ENCODE measurements at places on chromosomes 3 and 15.

DNA sequence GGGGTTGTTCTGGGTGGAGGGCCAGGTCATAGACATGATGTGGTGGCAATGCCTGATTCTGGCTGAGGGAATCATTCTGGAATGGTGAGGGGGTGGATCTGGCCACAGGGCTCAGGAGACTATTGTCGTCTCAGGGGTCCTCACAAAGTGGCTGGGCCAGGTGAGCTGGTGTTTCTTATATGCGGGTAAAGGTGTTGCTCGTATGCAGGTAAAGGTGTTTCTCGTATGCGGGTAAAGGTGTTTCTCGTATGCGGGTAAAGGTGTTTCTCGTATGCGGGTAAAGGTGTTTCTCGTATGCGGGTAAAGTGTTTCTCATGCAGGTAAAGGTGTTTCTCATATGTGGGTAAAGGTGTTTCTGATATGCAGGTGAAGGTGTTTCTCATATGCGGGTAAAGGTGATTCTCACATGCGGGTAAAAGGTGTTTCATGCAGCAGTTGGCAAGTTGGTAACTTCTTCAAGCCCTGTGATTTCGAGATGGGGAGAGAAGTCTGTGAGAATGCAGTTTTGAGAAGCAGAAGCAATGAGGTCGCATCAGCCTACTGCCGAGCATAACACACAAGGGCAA is 10.5 kb upstream of the MUC4 start:
- no peak for DNase-seq

- DNase-seq: peak; percentile 29
These were observed 98.7 kb upstream of the BFSP2 start for GRCh38 chr3:133301194-133301593.

- peak; percentile 76 for DNase-seq
These were observed 69.6 kb upstream of the THBS1 start for GRCh38 chr15:39511000-39511915.

DNA sequence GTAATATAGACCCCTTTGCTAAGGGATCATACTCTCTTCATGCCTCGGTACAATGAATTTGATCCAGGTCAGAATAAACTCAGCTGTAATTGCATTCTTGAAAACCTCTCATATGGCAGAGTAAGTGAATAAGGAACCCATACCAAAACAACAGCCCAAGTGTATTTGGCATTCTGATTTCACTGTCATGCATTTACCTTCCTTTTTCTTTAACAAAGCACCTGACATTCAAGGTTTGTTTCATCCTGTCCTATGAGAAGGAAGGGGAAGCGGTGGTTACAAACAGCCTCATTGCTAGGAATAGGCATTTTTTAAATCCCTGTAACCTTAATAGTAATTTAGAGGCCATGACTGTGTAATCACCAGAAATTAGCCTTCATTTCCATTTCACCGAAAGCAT is 97.1 kb downstream of the LSAMP start:
- no peak for DNase-seq

Data from GM04504 (cell line).